ENCODE measurements at places on chromosomes 1 and 21.
A peak's percentile ranks its signal among the peaks of the same experiment; 100 is the strongest.

DNA sequence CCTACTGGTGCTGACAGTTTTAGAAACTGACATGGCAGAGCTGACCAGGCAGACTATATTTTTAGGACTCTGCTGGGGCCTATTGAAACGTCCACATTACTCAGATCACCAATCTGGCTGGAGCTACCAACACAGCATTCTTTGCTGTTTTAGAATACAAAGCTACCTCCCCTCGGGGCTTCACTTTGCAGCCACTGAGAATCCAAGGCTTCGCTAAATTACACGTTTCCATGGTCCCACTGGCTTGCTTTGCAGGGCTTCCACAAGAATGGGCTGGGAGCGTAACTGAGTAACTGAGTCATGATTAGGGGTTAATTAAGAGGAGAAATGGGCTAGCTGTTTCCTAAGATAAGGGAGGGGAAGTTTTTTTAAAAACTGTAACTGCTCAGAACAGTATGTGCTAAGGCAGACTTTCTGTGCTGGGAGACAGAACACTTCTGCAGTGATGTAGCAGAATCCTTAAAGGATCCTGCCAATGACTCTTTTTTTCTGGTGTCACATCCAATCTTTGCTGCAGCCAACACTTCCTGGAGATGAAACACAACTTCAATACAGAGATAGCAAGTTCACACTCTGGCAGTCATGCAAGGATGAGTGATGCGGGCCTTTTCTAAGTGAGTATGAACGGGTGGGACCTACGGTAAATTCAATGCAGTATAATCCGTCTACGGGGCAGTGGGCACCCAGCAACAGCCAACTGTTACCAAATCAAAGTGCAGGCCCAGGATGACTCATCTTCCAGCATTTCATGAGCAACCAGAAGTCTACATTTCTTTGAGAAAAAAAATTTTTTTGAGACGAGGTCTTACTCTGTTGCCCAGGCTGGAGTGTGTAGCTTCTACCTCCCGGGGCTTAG lies 21.5 kb downstream of the NDUFS5 start:
- DNase-seq: no peak

DNA sequence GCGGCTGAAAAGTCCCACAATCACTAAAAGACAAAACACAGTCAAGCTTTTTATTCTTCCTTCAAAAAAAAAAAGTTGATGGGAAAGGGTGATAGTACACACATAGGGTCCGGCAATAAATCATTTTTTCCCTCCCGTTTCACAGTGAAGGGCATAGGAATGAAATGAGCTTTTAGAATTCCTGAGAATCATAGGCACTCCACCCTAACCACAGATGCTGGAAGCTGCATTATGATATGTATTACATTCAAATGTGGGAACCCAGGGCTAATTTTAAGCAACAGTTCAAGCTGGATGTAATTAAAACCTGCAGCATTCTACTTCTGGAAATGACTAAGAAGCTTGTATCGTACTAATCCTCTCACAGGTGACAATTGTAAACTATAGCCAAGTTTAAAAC lies 75.7 kb upstream of the KCNJ15 start:
- DNase-seq: no peak

DNA sequence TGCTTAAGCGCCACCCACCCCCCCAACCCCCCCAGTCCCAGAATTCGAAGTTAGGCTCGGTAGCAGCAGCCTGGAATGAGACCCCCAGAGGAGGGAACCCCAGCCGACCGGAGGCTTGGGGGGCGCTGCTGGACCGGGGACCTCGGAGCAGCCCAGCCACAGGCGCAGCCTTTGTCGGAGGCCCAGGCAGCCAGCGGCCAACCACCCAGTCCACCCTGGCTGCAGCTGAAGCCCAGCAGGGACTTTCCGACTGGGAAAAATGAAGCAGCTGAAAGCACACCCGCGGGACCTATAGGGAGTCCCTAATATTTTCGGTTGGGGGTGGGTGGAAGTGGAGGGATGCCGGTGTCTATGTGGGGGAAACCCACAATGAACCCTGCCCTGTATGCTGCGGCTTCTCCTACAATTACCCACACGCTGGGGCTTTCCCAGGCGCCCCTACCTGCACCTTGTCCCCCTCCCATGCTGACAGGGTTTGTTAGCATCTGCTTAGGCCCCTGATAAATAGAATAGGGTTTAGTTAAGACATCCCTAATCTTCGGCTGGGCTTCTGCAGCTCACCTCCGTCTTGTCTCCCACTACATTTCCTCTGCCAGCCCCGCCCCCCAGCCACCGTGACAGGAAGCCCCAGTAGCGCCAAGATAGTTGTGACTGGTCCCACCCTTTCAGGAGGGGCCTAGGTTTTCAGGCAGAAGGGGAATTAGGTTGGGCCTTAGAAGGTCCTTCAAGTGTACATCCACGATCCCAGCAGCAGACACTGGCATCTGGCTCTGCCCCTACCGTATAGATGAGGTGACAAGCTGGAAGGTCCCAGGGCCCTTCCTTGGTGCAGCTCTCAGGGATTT lies 838 bp downstream of the CCDC28B start:
- DNase-seq: peak; percentile 80

DNA sequence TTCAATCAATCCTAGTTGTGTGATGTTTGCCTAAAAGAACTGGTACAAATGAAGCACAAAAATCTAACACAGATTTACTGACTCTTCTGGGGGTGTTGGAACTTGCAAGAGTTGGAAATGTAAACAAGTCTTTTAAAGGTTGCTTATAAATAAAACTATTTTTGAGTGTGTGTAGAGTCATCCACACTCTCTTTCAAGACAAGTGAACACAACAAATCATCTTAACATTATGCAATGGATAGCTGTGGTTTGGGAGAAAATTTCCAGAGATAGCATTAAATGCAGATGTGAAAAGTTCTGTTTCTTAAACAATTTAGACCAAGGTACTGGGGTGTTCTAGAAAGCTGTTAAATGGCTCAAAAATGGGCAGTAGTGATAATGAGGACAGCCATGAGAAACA lies 28.7 kb downstream of the C1orf87 start:
- DNase-seq: no peak

- peak; percentile 27 for DNase-seq
Observed at GRCh38 chr1:167121375-167122120, 27.7 kb downstream of the STYXL2 start.

DNA sequence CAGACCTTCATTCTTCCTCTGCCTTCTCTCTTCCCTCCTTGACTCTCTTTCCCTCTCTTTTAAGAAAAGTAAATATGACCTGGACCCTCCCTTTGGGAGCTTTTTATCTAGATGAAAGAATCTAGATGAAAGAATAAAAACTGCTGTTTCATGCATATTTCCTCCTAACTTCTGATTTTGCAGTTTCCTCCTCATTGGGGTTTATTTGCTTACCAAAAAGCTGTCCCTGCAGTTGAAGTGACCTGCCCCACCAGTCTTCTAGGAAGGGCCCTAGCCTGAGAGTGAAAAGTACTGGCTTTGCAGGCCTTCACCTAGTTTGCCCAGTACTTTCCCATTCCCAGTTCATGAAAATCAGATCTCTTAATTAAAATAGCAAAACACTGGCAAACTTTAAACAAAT lies 28.3 kb upstream of the CACYBP start:
- DNase-seq: no peak

GRCh38 chr21:43658769-43659135 lies 536 bp downstream of the HSF2BP start:
- DNase-seq: no peak

DNA sequence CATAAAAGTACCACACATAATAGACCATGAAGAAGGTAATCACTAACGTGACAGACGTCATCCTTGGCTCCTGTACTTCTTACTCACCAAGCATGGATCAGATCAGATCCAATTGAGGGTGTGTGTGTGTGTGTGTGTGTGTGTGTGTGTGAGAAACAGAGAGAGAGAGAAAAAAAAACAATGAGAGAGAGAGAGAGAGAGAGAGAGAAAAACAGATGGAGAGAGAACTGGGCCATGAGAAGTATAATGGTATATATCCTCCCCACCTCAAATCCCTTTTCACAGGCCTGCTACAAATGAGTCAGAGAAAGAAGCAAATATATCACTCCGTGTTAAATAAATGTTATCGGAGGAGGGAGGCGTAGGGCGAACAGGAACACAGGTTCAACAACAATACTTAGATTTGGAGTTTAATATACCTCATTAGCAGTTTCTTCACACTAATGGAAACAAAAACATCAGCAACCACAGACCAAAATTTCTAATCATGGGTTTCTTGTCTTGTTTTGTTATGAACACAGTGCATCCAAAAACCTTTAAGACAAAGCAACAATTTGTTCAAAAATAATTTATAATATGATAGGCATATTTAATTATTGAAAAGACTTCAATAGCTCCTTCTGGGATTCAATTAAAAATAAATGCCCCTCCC lies 45.3 kb downstream of the TIAM1 start:
- no peak for DNase-seq

DNA sequence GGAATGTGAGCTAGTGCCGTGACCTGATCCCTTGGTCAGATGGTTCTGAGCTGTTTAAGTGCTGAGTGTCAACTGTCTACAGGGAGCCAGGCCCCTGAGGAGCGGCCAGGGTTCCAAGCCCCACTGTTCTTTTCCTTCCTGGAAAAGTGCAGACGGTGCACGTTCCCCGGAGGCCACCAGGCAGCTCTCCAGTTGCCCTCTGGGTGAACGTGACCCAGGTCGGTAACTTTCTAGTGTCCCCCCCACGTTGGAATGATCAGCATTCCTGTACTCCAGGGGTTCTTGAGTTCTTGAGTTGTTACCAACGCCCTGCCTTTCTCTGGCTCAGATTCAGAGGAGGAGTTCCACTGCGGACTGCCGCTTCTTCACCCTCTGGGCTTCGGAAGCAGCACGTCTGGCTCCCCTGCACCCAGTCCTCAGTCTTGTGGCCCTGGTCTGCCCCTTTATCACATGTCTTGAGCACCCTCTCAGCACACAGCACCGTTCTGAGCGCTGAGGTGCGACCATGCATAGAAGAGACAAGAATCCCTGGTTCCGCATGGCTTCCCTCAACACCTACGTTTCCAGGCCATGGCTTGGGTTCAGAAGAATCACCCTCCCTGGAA lies 131.5 kb downstream of the DHRS3 start:
- no peak for DNase-seq

DNA sequence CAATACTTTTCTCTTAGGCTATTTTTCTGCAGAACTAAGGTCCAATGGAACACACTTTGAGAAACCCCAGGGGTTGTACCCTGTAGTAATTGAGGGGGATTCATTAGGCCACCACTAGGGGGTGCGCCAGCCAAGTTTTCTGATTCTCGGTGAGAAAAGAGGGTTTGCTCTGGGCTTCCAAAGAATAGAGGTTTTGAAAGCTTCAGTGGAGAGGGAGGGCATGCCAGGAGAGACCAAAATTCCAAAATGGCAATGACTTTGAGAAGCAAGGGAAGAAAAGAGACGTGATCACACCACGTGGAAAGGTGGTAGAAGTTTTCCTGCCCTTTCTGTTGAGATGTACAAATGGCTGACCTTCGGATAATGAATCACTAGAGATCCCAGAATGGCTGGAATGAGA lies 323.3 kb downstream of the RPS6KC1 start:
- DNase-seq: no peak

DNA sequence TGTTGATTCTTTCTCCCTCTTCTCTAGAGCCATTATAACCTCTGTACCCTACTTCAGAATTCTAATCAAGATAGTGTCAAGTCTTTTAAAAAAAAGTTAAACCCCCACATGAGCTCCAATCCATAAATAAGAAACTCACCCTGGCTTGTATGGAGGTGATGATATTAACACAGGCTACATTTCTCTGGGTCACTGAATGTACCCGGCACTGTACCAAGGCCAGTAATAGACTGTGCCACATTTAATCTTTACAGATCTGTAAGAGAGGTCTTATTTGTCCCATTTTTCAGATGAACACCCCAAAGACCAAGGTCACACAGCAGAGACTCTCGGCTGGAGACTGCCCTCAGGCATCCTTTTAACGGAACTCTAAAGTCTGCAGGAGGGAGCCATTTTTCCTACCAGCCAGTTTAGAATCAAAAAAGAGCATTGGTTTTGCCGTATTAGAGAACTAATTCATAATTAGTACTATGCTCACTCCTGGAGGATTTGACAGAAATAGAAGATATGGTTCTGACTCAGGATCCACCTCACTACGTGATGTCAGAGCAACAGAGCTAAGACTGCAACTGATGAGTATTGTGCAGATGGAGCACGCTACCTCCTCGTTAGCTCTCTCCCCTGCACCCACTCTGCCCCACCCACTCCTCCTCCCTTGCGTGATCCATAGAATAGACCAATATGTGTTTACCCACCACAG lies 217.2 kb upstream of the HOOK1 start:
- DNase-seq: no peak

- no peak for DNase-seq
Observed at GRCh38 chr1:55844322-55844721, 629.2 kb upstream of the USP24 start.

GRCh38 chr1:182446033-182446669 lies 3.8 kb upstream of the RGSL1 start:
- no peak for DNase-seq

DNA sequence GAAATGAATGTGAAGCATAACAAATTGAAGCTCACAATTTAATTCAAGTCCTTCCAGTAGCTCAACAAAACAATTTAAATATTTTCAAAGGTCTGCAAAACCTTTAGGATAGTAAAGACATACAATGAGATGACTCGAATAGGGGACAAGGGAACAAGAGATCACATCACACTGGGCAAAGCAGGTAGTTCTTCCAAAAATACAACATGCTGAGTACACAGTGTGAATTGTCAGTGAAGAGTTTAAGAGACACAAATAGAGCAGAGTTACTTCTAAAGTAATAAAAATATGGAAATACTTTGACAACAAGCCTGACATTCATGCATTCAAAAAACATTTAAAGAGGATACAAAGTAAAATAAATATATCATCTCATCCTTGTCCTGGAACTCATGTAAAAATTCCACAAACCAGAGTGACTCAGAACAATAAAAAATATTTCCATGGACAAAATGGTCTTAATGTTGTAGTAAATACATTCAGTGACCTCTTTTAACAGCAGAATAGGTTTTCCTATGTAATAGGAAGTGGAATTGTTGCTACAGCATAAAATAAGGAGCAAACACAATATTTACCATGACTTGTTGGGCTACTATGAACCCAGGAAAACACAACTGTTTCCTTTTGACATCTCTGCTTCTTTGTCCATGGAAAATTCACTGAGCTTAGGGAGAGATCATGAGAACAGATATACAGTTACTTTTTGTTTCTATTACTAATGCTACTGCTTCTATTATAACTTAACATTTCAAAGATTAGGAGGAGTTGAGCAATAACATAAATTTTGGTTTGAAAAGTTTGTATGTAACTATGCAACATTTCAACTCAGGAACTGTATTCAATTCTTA lies 83.7 kb upstream of the BCL10 start:
- no peak for DNase-seq

- DNase-seq: no peak
Observed at GRCh38 chr1:55724551-55725325, 509.6 kb upstream of the USP24 start.

GRCh38 chr1:46479744-46480350 lies 9.8 kb upstream of the DMBX1 start:
- no peak for DNase-seq

- peak; percentile 46 for DNase-seq
Observed at GRCh38 chr1:167474191-167474641, 44.1 kb downstream of the CD247 start.

- DNase-seq: peak; percentile 15
Observed at GRCh38 chr21:45001134-45002095, 61.6 kb downstream of the SLX9 start.

All from CD4-positive, alpha-beta T cell treated with Interleukin-15 for 1 hour (primary cell).